ENCODE measurements at places on chromosomes 12 and 14. TPM values are rescaled to one million over a fixed set of nuclear protein-coding genes. Genes with fewer than 3 reads are reported as not detected.

The NKX2-8 gene
- total RNA-seq = not detected

DNA sequence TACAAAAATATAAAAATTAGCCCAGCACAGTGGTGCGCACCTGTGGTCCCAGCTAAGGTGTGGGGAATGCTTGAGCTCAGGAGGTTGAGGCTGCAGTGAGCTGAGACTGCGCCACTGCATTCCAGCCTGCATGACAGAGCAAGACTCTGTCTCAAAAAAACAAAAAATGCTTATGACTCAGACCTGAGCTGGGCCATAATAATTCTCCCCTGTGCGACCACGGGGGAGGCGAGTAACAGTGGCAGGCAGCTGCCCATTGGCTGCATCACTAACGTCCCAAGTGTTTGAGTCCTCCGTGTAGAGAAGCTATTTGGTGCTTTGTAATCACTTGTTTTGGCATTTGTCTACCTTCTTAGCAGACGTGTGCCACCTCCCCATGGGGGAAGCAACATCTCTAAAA, 24.9 kb downstream of the PSMC1 start:
- H3K4me3 ChIP-seq = no peak overlapping the region
- no peaks in the 10 kb centered on the region for H3K27me3 ChIP-seq
- peaks cover 4% of the 10 kb centered on the region for H3K4me1 ChIP-seq
- no peak overlapping the region for H3K27ac ChIP-seq
- H3K36me3 ChIP-seq = no peaks in the 10 kb centered on the region

DNA sequence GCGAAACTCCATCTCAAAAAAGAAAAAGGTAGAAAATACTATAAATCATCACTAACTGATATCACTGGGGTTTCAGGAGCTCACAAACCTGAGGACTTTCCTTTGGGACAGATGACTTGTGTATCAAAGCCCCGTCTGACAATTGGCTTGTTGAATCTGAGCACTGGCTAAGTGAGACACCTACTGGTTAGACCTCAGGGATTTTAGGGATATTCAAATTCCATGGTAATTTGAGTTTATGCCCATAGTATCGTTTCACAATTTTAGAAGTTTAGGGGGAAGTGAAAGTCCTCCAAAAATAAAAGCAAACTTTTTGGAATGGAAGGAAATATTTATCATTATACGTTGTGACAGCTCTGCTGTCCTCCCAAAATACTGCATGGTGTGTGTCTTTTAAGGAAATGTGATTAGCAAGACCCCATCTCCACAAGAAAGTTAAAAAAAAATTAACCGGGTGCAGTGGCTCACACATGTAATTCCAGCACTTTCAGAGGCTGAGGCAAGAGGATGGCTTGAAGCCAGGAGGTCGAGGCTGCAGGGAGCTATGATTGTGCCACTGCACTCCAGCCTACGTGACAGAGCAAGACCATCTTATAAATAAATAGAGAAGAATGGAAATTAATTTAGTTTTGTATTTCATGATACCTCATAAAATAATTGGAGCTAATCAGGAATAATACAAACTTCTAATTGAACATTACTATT, 49.2 kb downstream of the FBXL14 start:
- no peak overlapping the region for H3K27ac ChIP-seq
- H3K4me1 ChIP-seq = no peaks in the 10 kb centered on the region
- no peak for DNase-seq
- no peak overlapping the region for H3K4me3 ChIP-seq

DNA sequence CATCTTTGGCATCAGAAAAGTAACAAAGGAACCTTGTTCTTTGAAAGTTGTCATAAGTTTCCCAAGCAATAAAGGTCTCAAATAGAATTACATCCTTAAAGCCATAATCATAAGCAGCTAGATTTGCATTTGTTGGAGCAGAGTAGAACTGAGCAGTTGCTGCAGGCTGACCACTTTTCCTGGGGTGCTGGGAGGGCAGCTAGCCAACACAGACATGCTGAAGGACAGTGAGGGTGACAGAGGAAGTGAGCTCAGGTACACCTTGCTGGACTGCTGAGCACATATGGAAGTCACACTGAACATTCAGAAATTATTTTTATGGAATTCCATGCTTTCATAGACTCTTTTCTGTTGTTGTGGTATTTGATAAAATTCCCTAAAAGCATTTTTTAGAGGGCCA, 66.2 kb downstream of the MARK3 start:
- peaks cover 12% of the 10 kb centered on the region for H3K36me3 ChIP-seq
- H3K27me3 ChIP-seq = no peaks in the 10 kb centered on the region
- no peak for DNase-seq
- no peak overlapping the region for H3K27ac ChIP-seq
- H3K4me3 ChIP-seq = no peak overlapping the region

All from activated CD8-positive, alpha-beta memory T cell treated with anti-CD3 and anti-CD28 coated beads, Interleukin-2, amount 10 ng/mL, durations not matched to agents 7 days and 5 days (primary cell).